ENCODE measurements at places on chromosomes 3 and 15. TPM values are rescaled to one million over a fixed set of nuclear protein-coding genes. Genes with fewer than 3 reads are reported as not detected.
A peak's percentile ranks its signal among the peaks of the same experiment; 100 is the strongest.

DNA sequence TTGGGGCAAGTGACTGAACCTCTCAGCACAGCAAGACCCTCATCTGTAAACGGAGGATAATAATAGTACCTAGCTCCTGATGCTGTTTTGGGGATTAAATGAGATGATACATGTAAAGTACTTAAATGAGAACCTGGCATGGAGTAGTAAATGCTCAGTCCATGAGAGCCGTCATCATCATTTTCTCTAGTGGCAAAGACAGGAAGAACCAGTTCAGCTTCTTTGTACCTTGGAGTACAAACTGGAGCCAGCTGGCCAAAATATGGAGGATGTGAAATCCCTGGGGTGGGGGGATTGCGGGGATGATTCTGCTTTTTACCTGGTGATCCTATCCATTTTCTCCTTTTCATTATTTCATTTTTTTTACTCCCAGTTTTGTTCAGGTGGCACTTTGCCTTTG lies 204.2 kb upstream of the LRRN1 start:
- H3K36me3 ChIP-seq, result no peaks in the 10 kb centered on the region
- no peak overlapping the region for H3K27ac ChIP-seq
- no peaks in the 10 kb centered on the region for H3K27me3 ChIP-seq
- DNase-seq, result no peak
- H3K4me1 ChIP-seq, result no peaks in the 10 kb centered on the region
- no peak overlapping the region for H3K4me3 ChIP-seq

DNA sequence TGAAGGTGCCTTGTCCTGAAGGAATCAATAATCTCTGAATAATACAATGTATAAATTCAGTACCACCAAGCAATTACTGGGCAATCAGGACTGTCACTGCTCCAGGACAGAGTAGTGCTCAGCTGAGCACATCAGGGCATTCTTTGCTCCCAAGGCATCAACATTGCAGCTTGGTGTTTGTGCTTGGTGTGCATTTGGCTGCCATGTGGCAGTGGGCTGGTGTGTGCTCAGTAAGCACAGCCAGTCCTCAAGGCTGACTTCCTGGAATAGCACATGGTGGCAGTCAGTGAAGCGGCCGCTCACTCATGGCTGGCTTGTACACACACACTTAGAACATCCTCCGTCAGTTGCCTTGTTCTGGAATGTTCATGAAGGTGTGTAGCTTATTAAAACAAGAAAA lies 217.0 kb downstream of the EPHB1 start:
- no peak overlapping the region for H3K27ac ChIP-seq
- H3K4me1 ChIP-seq, result no peaks in the 10 kb centered on the region
- H3K4me3 ChIP-seq, result no peak overlapping the region

The SKOR1 gene
- 0.50 TPM for polyA plus RNA-seq

DNA sequence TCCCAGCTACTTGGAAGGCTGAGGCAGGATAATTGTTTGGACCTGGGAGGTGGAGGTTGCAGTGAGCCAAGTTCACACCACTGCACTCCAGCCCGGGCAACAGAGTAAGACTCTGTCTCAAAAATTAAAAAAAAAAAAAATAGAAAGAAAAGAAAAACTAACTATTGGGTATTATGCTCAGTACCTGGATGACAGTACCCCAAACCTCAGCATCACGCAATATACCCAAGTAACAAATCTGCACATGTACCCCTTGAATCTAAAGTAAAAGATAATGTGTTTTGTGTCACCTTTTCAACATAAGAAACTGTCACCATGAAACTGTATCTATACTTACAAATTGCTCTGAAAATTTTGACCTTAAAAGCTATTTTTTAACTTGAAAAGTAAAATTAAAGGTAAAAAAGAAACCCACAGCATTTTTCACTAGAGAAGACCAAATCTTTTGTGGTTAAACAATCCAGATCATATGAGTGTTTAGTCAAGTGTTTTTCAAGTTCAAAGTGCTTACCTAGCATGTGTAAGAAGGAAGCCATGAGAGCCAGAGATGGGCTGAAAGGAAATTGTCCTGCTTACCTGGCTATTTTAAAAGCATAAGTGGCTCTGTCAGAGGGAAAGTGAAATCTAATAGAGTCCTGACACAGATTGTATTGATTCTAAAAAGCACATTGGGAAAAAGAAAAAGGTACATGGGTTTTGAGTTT lies 50.5 kb downstream of the MYO1E start:
- peak; percentile 36 for DNase-seq
- no peak overlapping the region for H3K4me3 ChIP-seq
- H3K4me1 ChIP-seq, result no peaks in the 10 kb centered on the region
- H3K36me3 ChIP-seq, result no peaks in the 10 kb centered on the region

The CHRNA5 gene
- 1.9 TPM for polyA plus RNA-seq

The LTF gene
- polyA plus RNA-seq, result 4.9 TPM

The ULK4 gene
- polyA plus RNA-seq, result 5.3 TPM

The GPR62 gene
- polyA plus RNA-seq, result 0.32 TPM

DNA sequence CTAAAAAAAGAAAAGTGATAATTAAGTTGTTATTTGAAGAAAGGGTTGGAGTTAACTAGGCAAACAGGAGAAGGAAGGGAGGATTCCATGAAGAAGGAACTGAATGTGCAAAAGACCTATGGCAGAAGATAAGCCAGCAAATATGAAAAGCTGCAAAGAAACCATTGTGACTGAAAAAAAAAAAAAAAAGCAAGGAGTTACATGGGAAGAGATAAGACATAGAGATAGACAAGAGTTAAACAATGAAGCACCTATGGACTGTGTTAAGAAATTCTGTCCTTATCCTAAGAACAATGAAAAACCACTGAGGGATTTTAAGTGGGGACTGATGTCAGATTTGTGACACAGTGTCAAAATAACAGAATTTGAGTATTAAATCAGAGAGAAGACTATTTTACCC lies 17.0 kb downstream of the ZNF280D start:
- no peaks in the 10 kb centered on the region for H3K27me3 ChIP-seq
- peaks cover 24% of the 10 kb centered on the region for H3K4me1 ChIP-seq
- no peaks in the 10 kb centered on the region for H3K36me3 ChIP-seq
- no peak for DNase-seq
- no peak overlapping the region for H3K4me3 ChIP-seq

The ACY1 gene
- 36.7 TPM for polyA plus RNA-seq

The NMNAT3 gene
- 6.7 TPM for polyA plus RNA-seq

- no peak for DNase-seq
- H3K27ac ChIP-seq, result no peak overlapping the region
- H3K4me1 ChIP-seq, result no peaks in the 10 kb centered on the region
Measured at GRCh38 chr15:77836121-77836692, 203.5 kb upstream of the LINGO1 start.

The CLRN1 gene
- polyA plus RNA-seq, result not detected

DNA sequence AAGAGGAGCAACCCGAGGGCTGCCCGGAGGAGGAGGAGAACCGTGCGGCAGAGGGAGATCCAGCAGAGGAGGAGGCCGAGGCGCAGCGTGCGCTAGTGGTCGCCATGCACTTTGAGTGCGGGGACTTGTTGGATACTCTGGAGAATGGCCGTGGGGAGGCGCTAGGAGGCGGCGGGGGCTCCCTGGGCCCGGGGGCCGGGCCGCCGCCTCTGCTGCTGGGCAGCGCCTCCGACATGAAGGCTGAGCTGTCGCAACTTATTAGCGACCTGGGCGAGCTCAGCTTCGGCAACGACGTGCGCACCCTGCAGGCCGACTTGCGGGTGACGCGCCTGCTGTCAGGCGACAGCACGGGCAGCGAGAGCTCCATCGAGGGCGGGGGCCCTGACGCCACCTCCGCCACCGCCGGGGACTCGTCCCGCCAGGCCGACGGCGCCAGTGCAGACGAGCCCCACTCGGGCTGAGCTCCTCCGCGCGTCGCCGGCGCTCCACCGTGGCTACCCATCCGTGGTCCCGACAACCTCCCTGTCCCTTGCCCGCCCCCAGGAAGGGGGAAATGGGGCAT lies 2.0 kb downstream of the FAM43A start:
- peak overlapping the region; percentile 66 for H3K4me3 ChIP-seq
- H3K36me3 ChIP-seq, result no peaks in the 10 kb centered on the region
- H3K4me1 ChIP-seq, result peaks cover 28% of the 10 kb centered on the region
- H3K27ac ChIP-seq, result peak overlapping the region; percentile 84

The RYR3 gene
- polyA plus RNA-seq, result 5.4 TPM

- H3K36me3 ChIP-seq, result no peaks in the 10 kb centered on the region
- peak; percentile 77 for DNase-seq
- H3K27ac ChIP-seq, result no peak overlapping the region
- H3K4me3 ChIP-seq, result no peak overlapping the region
Measured at GRCh38 chr3:38579141-38579540, 70.3 kb downstream of the SCN5A start.

DNA sequence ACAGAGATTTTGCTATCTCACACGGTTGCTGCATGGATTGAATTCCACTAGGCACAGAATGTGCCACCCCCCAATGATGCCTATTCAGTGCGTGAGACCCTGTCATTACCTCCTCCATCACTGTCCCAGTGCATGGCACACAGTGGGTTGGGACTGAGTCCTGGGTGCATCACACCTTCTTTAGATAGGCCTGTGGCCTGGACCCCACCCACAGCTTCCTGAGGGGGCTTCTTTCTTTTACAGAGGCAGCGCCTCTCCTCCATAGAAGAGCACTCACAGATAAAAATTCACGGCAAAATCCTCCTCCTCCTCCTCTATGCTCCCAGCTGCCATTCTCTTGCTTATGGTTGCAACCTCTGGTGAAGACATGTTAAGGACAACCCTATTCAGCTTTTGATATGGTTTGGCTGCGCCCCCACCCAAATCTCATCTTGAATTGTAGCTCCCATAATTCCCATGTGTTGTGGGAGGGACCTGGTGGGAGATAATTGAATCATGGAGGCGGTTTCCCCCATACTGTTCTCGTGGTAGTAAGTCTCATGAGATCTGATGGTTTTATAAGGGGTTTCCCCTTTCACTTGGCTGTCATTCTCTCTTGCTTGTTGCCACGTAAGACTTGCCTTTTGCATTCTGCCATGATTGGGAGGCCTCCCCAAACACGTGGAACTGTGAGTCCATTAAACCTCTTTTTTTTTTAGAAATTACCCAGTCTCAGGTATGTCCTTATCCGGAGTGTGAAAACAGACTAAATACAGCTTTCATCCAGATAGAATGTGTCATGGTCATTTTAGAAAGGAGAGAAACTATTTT lies 147.6 kb downstream of the KLF13 start:
- peaks cover 15% of the 10 kb centered on the region for H3K4me1 ChIP-seq
- H3K36me3 ChIP-seq, result no peaks in the 10 kb centered on the region
- no peaks in the 10 kb centered on the region for H3K27me3 ChIP-seq
- DNase-seq, result no peak
- H3K4me3 ChIP-seq, result no peak overlapping the region

GRCh38 chr3:191753196-191753595 lies 292.2 kb downstream of the PYDC2 start:
- no peaks in the 10 kb centered on the region for H3K27me3 ChIP-seq
- H3K4me3 ChIP-seq, result no peak overlapping the region
- no peak for DNase-seq
- H3K27ac ChIP-seq, result no peak overlapping the region
- H3K36me3 ChIP-seq, result no peaks in the 10 kb centered on the region

GRCh38 chr3:58048301-58048700 lies 40.1 kb downstream of the FLNB start:
- no peaks in the 10 kb centered on the region for H3K27me3 ChIP-seq
- no peak for DNase-seq
- no peaks in the 10 kb centered on the region for H3K36me3 ChIP-seq
- peak overlapping the region; percentile 68 for H3K27ac ChIP-seq
- H3K4me1 ChIP-seq, result peaks cover 40% of the 10 kb centered on the region

DNA sequence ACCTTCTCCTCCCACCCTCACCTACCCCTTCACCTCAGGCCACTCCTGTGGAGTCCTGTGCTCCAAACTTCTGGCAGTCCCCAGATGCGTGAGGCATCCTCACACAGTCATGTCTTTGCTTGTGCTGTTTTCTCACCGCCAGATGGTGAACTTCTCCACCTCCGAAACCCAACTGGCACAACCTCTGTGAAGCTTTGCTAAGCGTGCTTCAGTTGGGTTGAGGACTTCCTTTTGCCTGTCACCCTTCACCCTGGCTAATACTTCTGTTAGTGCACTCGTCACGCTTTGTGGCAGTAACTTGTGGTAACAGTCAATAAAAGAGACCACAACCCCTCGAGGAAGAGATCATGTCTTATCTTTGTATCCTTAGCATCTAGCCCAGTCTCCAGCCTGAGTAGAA lies 42.0 kb upstream of the SKOR1 start:
- H3K4me1 ChIP-seq, result no peaks in the 10 kb centered on the region
- no peaks in the 10 kb centered on the region for H3K27me3 ChIP-seq
- no peak for DNase-seq

DNA sequence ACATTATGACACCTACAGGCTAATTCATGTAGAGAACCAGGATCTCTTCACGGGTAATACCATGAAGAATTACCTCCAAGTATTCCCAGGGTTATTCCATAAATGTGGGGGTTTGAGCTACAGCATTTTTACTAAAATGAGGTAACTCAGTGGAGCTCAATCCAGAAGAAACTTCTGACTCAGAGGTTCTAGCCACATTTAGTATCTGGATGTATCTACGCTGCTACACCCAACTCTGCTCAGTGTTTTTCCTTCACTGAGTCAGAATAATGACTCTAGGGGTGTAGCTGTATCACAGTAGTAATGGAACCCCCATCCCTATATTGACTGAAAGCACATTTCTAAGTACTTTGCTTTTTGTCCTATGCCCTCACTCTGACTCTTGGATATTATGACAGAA lies 52.4 kb downstream of the COPS2 start:
- no peak for DNase-seq
- H3K4me1 ChIP-seq, result no peaks in the 10 kb centered on the region
- peaks cover 22% of the 10 kb centered on the region for H3K36me3 ChIP-seq
- no peak overlapping the region for H3K27ac ChIP-seq

DNA sequence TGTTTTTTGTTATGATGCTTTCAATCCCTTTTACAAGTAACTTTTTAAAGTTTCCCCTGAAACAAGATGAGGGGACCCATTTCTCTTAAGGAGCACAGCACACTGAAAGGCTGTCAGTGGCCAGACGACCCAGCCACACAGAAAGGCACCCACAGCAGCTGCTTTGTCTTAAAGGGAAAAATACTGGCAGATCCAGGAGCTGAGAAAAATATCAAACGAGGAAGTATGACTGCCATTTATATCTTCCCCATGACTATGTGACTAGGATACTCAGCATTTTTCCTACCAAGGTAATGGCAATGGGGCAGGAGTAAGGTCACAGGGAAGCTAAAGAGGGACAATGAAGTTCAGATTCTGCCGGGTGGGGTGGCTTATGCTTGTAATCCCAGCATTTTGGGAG lies 15.9 kb downstream of the ABCC5 start:
- H3K27me3 ChIP-seq, result no peaks in the 10 kb centered on the region
- no peak for DNase-seq
- no peak overlapping the region for H3K27ac ChIP-seq
- peaks cover 20% of the 10 kb centered on the region for H3K4me1 ChIP-seq
- H3K4me3 ChIP-seq, result no peak overlapping the region

GRCh38 chr3:28050885-28051284 lies 190.5 kb upstream of the CMC1 start:
- H3K36me3 ChIP-seq, result no peaks in the 10 kb centered on the region
- H3K4me3 ChIP-seq, result no peak overlapping the region
- H3K27me3 ChIP-seq, result no peaks in the 10 kb centered on the region
- no peaks in the 10 kb centered on the region for H3K4me1 ChIP-seq
- no peak overlapping the region for H3K27ac ChIP-seq
- DNase-seq, result no peak

Measured in left lung (tissue), 14 donors.